ENCODE measurements at places on chromosomes 12 and 14.

DNA sequence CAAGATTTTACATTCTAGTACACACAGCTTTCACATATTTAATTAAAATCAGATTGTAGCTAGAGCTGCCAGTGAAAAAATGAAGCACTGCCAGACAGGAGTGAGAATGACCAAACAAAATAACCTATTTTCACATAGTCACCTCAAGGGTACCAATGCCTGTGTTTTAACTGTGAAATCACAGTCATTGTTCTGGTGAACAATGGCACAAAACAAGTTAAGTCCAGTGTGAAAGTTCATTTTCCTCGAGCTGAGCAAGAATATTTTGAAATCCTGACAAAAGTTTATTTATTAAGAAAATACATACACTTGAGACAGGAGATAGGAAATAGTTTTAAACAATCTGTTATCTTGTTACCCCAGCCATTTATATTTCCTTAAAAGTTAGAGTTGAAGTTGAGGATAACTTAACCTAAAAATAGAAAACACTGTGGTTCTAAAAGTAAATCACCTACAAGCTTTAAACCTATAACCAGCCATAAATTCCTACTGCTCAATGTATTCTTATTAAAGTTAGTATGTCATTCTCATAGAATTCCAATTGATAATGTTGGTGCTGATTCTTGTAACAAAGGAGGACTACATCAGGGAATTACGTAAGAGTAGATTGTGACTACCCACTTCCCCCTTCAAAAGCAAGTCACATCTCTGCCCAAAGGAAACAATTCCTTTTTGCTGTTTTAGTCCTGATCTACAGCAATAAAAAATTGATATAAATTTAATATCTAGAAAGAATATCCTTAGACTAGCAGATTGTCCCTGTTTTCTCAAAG lies 15.9 kb downstream of the DENND5B start:
- DNase-seq, result no peak

DNA sequence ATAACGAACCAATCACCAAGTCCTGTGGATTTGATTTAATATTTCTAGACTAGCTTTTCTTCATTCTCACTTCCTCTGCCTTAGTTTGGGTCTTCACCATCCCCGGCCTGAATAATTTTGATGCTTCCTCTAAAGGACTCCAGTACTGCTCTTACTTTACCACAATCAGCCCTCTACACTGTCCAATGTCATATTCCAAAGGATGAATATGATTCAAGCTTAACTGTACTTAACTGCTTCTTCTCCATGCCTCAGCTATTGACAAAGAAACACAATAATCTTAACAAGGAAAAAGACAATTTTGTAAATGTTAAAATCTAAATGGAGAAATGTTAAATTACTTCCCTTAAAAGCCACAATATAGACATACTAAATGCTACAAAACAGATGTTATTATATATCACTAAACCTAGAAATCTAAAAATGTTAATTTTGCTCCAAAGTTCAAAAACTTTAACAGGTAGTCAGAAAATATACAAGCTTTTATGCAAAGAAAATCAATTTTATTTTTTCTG lies 70.2 kb downstream of the STXBP6 start:
- DNase-seq, result peak; percentile 8

DNA sequence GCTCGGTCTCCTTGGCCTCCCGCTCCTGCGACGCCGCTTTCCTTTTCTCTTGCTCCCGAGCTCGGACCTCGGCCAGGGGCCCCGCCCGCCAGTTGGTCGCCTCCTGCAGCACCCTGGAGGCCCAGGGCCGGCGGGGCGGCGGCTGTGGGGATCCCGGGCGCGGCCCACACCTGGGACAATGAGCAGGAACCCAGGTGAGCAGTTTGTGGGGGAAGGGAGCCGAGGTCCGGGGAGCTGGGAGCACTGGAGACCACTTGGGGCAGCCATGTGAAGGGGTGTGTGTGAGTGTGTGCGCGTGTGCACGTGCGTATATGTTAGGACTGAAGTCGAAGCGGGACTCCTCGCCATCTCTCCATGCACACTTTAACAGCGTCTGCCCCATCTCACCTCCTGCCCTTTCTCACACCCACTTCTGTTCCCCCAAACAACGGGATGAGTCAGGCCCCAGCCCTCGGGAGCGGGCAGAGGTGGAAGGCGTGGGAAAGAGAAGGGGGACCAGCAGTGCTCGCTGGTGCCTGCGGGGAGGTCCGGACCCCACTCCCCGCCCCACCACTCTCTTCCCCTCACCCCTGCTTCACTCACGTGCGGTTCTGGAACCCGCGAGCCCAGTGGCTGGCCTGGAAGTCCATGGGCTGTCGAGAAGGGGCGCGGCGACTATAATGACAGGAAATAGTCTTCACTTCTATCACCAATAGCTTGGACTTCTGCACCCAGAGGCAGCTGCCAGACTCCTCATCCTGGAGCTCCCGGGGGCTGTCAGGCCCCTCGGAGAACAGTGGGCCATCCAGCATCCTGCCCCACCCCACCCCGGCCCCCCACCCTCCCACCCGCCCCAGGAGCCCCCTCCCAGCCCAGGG lies 450 bp downstream of the DDN start:
- DNase-seq, result no peak

DNA sequence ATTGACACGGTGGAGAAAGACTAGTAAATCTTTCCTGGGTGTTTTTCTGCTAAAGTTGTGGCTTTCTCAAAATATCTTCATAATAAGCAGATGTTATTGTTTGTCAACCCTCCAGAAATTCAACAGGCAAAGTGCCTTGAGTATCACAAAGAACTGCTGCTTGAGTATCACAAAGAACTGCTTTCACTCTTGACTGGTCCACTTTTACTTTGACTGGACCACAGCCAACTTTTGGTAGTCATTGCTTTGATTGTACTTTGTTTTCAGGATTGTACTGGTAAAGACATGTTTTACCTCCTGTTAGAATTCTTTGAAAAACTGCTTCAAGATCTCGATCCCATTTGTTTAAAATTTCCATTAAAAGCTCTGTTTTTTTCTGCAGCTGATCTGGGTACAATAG lies 62.6 kb downstream of the PDZRN4 start:
- DNase-seq, result no peak

GRCh38 chr14:80414080-80414479 lies 202.8 kb upstream of the DIO2 start:
- DNase-seq, result no peak

DNA sequence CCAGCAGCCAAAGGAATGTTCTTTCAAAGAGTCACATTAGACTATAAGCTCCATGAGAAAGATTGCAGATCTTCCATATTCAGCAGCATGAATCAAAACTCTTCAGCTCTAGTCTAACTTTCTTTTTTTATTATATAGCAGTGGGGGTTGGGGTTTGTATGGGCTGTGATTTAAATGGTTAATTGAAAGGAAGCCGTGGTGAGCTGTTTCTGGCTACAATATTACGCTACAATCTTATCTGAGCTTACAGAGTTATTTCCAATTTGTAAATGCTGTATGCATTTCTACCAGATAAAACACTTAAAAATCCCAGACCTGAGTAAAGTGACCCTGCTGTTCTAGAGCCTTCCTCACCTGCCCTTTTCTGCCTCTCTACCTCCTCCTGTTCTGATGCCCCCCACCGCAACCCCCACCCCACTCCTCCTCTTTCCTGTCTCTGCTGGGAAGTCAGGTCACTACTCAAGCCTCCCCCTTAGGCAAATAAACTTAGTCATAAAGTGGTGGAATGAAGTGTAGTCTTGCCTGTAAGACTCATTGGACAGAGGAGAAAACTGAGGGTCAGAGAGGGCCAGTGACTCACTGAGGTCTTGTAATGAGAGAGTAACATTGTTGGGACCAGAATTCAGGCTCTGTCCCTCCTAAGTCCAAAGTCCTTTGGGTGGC lies 1089.5 kb downstream of the BCL11B start:
- peak; percentile 40 for DNase-seq

All from vagina (tissue), 2 donors.